NCI-H2029 treated with DMSO at 0.1 percent for 48 hours (cell line): ENCODE measurements at places on chromosomes 2 and 18.

- DNase-seq = no peak
These were observed 67.7 kb upstream of the ARHGAP28 start for GRCh38 chr18:6661692-6662415.

DNA sequence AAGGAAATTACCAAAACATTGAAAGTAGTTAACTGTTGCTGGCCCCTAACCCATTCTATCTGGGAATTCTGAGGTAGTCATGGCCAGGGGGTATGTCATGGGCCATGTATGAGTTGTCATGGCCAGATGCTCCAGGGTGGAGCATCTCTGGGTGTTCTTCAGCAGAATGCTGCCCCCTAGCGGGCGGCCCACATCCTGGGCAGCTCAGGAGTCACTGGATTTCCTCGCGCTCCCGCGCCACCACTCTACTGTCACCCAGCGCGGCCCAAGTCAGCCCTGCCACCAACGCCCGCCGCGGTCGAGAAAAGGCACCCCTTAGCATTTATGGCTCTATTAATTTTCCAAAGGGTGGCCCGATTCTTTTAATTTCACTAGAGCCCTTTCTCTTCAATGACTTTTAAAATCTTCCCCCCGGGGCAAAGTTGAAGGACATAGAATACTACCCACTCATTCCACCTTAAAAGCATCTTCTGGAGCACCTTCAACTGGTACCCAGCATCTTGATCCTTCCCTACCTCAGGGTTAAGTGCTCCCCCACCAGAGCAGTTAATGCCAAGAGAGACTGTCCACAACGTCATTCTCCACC lies 41.6 kb downstream of the PKDCC start:
- DNase-seq = no peak

- no peak for DNase-seq
These were observed 158.2 kb upstream of the CRIM1 start for GRCh38 chr2:36197181-36197971.

DNA sequence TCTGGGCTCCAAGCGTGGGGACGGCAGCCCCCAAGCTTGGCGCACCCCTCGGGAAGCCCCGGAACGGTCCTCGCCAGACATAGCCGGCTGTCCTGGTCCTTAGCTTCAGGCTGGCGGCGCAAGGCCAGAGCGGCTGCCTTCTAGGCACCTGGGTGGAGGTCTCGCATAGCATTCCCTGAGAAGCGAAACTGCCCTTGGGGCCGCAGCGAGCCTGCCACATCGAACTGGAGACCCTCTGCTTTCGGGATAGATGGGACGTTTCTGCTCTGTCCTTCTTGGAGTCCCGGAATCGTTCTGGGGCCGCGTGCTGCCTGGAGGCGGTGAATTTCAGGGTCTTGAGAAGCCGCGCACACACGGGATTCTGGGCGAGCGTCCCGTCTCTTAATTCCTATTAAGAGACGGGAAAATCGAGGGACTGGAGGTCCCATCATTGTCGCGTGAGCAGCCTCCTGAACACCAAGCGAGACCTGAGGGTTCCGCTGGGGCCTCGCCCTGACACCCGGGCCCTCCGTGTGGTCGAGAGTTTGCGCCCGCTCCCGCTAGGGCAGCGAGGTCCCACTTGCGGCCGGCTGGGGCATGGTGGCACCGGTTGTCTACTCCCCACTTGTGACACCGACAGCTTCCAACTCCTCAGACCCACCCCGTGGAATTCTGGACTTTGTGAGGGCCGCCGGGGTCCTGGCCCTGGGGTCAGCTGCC lies 9.7 kb upstream of the EN1 start:
- DNase-seq = no peak

- DNase-seq = no peak
These were observed 77.7 kb downstream of the MYT1L start for GRCh38 chr2:2253172-2254016.

DNA sequence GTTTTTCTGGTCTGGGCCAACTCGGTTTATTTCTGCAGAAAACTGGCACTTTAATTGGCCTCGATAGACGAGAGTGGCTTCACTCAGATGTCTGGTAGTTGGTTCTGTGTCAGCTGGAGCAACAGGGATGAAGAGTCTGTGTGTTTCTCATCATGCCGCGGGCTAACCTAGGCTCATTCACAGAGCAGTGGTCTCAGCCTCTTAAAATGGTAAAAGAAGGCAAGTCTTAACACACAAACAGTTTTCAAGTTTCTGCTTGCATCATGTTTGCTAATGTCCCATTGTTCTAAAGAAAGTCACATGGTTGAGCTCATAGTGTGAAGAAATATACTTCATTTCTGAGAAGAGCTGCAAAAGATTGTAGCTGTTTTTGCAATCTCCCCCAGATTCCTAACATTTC lies 37.5 kb upstream of the ANXA4 start:
- DNase-seq = no peak

GRCh38 chr2:120898961-120899750 lies 163.5 kb downstream of the GLI2 start:
- no peak for DNase-seq

- DNase-seq = no peak
These were observed 3.8 kb downstream of the SP3 start for GRCh38 chr2:173961346-173961705.

- DNase-seq = no peak
These were observed 99.8 kb downstream of the PTPN4 start for GRCh38 chr2:119859528-119859927.

- DNase-seq = no peak
These were observed 192.4 kb upstream of the ERBB4 start for GRCh38 chr2:212730994-212731393.

DNA sequence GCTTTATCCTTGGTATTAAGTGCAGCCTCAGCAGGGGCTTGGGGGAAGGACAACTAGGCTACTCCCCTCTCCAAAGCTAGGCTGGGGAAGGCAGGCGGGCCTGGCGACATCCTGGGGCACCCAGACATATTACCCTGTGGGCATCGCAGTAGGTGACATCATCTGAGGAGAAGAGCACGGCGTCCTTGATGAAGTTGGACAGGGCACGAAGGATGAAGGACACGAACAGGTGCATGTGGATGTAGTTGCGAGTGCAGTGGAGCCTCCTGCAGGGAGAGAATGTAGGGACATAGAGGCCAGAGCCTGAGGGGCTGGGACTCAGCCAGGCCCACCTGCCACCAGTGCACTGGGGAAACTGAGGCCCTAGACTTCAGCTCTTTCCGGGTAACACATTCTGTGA lies 32.3 kb downstream of the TMEM37 start:
- no peak for DNase-seq

GRCh38 chr2:1492711-1493430 lies 79.6 kb downstream of the TPO start:
- DNase-seq = no peak

DNA sequence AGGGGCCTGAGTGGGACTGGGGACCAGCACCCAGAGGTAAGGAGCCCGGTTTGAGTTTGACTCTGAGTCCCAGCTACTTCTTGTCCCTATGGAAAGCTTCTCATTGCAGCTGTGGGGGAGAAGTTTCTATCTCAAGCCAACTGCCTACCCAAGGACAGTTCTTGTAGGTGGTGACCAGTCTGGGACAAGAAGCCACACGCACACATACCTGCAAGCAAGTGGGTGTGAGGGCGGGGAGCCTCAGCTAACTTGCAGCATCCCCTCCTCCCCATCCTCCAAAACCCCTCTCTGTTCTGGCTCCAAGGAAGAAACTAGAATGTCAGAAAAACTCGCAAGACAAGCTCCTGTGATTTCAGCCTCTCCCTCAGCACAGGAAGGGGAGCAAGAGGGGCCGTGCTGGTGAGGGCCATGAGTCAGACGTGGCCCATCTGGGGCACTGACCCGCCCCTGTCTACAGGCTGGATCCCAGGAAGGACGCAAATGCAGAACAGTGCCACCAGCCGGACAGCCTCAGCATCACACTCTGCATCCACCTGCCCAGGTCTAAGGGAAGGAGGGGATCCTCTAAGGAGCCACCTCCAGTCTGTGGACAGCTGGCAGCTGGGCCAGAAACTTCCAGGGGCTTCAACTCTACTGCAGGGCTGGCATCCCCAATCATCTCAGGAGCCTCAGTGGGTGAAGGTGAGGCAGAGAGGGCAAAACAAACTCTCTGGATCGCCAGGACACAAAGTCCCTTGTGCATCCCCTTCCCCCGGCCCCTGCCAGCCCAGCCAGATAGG lies 103.4 kb downstream of the TNS1 start:
- peak; percentile 13 for DNase-seq

DNA sequence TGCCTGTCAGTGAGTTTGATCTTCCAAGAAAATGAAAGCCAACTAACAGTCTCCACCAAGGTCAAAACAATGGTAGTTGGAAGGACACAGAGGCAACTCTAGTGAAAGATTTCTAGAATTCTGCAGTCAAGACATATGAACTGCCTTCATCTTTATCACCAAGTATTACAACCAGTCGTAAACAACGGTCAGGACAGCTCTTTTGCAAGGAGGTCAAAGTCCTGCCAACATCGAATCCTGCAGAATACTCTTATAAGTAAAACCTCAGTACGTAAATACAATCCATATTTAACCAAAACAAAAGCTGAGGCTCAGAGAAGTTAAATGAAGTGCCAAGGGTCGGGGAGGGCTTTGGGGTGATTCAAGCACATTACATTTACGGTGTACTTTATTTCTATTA lies 3.1 kb downstream of the FEZ2 start:
- no peak for DNase-seq
